MV-4-11 (cell line): ENCODE measurements at places on chromosomes 5 and 9.

DNA sequence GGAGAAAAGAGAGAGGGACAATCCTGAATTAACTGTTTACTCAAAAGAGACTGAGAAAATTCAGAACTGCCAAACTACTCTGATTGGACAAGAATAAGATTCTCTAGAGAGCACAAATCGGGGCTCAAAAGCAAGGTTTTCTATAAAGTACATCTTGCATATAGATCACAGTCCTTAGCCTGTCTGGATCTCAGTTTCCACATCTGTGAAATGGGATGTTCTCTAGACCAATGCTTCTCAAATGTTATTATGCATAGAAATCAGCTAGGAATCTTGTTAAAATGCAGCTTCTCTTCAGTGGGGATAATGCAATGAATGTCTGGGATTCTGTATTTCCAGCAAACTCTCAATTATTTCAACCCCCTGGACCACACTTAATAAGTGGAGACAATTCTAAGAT lies 231.6 kb downstream of the ESM1 start:
- no peak for DNase-seq

- no peak for DNase-seq
Observed at GRCh38 chr5:123035360-123035917, 1.1 kb downstream of the PPIC start.

GRCh38 chr5:96855031-96855872 lies 21.0 kb upstream of the ERAP2 start:
- DNase-seq: peak; percentile 32

GRCh38 chr9:84597131-84597530 lies 72.4 kb upstream of the NTRK2 start:
- peak; percentile 98 for DNase-seq
